Caki2 (cell line): ENCODE measurements at places on chromosomes 1 and 21.

DNA sequence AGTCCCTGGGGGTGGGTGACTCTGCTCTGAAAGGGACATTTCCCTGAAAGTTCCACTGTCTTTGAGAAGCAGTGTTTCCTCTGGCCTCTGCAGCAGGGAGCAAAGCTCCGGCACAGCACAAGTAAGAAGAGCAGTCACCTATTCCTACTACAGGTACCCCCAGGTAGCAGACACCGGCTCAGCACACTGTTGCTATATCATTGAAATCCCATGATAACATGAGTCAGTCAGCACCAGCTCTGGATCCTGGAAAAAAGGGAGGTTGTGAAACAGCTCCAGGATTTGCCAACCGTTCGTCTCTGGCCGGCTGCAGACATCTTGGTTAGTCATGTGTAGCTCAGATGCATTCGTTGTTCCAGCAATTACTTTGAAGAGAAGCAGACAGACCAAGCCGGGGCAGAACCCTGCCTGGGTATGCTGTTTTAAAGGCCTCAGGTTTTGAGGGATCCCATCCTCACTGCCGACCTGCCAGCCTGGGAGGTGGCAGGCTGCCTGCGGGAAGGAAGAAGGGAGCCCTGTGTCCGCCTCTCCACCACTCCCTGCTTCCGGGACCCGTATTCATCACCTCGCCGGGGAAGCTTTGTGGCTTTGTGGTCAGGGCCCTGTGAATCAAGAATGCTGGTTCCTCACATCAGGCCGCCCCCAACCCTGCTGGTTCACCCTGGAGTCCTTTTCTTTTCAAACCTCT lies 139.2 kb downstream of the CLIC6 start:
- DNase-seq = peak; percentile 80

GRCh38 chr1:74771913-74772515 lies 39.1 kb downstream of the TYW3 start:
- DNase-seq = peak; percentile 8

DNA sequence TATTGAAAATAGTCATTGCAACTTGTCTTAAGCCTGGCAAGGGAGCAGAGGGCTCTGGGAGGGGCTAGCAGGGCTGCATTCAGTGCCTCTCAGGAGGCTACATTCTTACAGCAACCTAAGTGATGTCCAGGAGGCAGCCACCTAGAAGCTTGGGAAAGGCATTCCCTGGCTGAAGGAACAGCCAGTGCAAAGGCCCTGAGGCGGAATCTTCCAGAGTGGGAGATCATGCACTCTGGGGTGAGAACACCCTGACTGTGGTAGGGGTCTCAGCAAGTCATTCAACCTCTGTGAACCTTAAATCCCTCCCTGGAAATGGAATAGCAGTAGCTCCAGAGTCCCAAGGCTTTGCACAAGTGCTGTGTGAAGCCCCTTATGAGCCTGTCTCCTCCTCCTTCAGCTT lies 84.1 kb downstream of the TAS1R2 start:
- DNase-seq = no peak

GRCh38 chr21:43348170-43348766 lies 78.7 kb downstream of the SIK1 start:
- DNase-seq = no peak

DNA sequence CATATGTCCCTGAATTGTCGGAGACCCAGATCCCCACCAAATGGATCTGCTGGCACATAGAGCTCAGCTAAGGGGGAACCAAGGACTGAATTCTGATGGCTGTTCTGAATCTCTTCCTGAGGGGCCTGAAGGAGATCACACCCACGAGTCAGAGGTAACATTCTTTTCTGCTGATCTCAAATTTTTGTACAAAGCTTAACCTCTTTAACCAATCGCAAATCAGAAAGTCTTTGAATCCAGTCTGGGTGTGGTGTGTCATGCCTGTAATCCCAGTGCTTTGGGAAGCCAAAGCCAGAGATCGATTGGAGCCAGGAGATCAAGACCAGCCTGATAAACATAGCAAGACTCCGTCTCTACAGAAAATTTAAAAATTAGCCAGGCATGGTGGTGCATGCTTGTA lies 62.8 kb upstream of the PRRC2C start:
- no peak for DNase-seq

GRCh38 chr21:42513151-42513984 lies at the start of gene SLC37A1:
TSS of gene SLC37A1 (plus strand) at chr21:42513852. CDS start at chr21:42518455, 4,603 bp downstream.
- peak; percentile 40 for DNase-seq

GRCh38 chr21:45556302-45556644 lies 14.0 kb upstream of the SLC19A1 start:
- no peak for DNase-seq

DNA sequence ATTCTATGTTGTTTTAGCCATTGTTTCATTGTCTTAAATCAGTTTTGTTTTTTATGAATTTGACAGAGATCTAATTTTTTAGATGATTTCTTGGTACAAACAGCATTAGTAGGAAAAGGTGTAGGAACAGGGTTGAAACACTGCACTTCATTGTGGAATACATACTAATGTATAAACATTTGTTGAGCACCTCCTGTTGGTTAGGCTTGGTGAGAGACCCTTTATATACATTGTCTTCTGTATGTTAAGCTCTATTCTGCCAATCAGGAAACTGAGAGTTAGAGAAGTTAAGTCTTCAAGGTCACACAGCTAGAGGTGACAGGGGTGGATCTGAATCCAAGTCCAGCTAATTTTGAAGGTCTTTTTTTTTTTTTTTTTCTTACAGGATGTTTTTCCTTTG lies 192.7 kb downstream of the VPS13D start:
- DNase-seq = no peak

- DNase-seq = no peak
Measured at GRCh38 chr21:25149022-25149421, 458.3 kb downstream of the MRPL39 start.

DNA sequence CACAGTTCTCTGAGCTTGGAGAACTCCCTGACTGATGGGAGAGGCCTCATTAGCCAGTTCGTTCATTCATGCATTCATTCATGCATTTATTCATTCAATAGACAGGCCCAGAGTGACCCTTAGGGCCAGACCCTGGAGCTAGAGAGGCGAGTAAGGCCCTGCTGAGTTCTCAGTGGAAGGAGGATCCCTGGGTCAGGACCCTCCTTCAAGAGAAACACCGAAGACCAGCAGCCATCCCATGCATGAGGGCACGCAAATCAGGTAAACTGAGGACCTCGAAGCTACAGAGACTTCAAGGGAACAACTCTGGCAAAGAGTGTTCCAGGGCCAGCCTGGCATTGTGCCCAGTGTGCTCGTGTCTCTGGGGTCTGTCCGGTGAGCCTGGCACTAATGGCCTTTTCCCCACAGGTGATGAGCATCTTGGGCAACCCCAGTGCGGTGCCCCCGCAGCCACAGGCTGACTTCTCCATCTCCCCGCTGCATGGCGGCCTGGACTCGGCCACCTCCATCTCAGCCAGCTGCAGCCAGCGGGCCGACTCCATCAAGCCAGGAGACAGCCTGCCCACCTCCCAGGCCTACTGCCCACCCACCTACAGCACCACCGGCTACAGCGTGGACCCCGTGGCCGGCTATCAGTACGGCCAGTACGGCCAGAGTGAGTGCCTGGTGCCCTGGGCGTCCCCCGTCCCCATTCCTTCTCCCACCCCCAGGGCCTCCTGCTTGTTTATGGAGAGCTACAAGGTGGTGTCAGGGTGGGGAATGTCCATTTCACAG lies 104.8 kb downstream of the PAX7 start:
- DNase-seq = no peak

DNA sequence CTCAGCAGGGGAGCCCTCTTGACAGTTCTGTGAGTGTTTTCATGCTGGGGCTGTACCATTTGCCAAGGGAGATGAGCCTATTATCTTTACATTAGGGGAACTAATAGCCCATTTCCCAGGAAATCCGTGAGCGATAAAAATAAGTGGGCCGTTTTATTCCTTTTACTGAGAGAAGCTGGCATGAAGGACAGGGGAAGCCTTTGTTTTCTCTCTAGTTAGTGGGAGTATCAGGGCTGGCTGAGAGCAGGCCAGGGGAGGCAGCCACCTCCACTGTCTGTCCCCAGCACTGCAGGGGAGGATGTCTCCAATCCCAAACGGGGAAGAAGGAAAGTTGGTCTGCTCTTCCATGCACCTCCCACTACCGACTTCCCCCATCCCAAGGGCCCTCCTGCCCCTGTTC lies 2.5 kb downstream of the UBL4B start:
- DNase-seq = no peak

- DNase-seq = no peak
Measured at GRCh38 chr1:79262745-79263258, 256.3 kb upstream of the ADGRL4 start.

DNA sequence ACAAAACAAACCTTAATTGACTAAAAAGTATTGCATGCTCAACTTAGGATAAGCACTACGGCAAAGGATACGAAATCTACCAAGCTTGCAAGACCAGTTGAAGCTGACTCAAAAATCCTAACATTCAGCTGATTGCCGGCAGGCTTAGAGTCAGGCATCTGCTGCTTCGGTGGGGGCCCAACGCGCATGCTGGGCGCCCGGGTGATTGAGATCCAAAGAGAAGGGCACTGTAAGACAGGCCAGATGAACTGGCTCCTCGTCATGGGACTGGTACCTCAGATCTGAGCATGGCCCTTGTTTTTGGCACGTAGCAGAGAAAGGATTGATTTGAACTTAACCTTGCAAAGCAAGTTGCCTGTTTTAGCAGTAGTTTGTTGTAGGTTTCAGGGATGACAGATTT lies 86.6 kb downstream of the PRDM2 start:
- no peak for DNase-seq

GRCh38 chr1:197614916-197615692 lies 160.2 kb downstream of the DENND1B start:
- peak; percentile 19 for DNase-seq

DNA sequence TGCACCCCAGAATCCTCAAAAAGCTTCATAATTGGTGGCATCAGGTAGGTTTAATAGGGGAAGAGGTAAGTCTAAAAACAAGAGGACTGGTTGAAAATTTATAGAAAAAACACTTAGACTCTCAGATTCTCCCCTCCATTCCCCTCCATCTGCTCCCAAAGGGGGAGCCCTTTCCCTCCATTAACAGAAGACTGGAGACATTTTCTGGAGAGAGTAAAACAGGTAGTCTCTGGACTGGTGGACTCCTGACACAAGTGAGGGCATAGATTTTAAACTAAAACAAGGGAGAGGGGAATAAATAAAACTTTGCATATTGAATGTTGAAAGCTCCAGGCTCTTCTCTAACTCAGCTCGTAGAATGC lies 54.0 kb upstream of the IPO9 start:
- DNase-seq = no peak

- no peak for DNase-seq
Measured at GRCh38 chr21:33281096-33281652, 15.0 kb downstream of the IL10RB start.

DNA sequence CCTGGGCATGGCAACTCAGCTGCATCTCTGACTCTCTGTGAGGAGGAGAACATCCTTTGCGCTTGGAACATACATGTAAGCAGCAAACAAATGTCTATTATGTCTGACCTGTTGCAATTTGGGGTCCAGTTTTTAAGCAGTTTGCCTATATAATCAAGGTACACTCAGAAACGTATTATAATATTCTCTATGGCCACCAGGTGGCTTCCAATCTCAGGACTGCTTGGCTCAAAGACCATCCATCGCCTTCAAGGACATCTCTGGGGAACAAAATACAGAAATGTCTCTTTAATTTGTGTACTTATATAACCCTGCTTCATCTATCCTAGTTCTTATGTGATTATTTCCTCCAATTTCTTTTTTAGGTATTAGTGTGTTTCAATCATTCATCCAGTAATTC lies 227.2 kb downstream of the OLFM3 start:
- no peak for DNase-seq

- no peak for DNase-seq
Measured at GRCh38 chr21:41977034-41977950, 23.5 kb upstream of the C2CD2 start.
